ENCODE measurements at places on chromosomes 4 and X. TPM values are rescaled to one million over a fixed set of nuclear protein-coding genes. Genes with fewer than 3 reads are reported as not detected.

The MAGEC3 gene
- total RNA-seq: not detected

The CYLC1 gene
- total RNA-seq: not detected

The SH2D1A gene
- 0.25 TPM for total RNA-seq

The AFAP1 gene
- total RNA-seq: 27.8 TPM

The DGAT2L6 gene
- not detected for total RNA-seq

The STBD1 gene
- total RNA-seq: 2.5 TPM

The FREM3 gene
- not detected for total RNA-seq

The CCDC149 gene
- 19.5 TPM for total RNA-seq

The CYTL1 gene
- total RNA-seq: 1.3 TPM

The CXorf49 gene
- total RNA-seq: not detected

The NLGN3 gene
- total RNA-seq: 0.45 TPM

The FAM9C gene
- total RNA-seq: not detected

The PCSK1N gene
- total RNA-seq: 3.8 TPM

Measured in thyroid gland (tissue), 4 donors.